Fibroblast of the aortic adventitia (primary cell): ENCODE measurements at places on chromosomes 2 and 18.

DNA sequence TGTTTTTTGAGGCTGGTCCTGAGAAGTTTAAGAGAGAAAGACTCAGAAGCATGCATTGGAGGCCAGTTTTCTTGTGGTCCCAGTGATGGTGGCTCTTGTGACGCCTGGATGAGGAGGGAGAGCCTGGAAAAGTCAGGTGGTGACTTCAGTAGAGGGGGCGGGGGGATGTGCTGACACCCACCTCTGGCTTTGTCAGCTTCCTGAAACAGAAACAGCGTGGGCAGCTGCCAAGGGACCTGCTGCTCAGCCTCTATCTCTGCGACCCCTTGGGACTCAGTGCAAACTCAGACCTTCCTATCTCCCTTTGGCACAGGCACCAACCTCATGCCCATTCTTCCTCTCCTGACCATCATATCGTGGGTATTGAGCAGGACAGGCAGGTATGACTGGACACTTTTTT, 6.4 kb downstream of the TGFBRAP1 start:
- DNase-seq, result no peak

DNA sequence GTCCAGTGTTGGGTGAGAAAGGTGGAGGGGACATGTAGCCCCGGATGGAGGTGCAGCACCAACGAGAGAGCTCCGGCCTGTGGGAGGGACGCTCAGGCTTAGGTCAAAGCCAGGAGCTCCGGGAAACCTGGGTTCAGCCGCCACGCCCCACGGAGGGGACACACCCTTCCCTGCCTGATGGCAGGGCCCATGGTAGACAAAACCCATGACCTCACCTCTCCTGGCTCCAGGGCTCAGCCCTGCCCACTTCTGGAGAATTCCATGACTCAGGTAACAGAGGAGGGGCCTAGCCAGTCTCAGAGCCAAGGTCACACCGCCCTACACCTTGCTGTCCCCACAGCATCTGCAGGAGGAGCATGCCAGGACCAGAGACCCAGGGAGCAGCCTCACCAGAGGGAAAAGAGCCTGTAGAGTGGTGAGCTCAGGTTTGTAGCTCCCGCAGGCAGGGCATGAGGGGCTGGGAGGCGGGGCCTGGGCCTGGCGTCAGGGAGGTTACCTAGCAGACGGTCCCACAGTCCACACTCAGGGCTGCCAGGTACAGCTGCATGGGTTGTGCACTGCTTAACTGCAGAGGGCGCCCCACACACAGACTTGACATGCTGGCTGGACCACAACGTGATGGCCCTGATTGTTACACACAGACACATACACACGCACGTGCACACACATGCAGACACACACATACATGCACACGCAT, 70.8 kb upstream of the SMAD7 start:
- peak; percentile 35 for DNase-seq

GRCh38 chr2:62787386-62787785, 81.9 kb downstream of the EHBP1 start:
- peak; percentile 59 for DNase-seq

- no peak for DNase-seq
Observed at GRCh38 chr2:169139145-169139544, 69.8 kb downstream of the DHRS9 start.

DNA sequence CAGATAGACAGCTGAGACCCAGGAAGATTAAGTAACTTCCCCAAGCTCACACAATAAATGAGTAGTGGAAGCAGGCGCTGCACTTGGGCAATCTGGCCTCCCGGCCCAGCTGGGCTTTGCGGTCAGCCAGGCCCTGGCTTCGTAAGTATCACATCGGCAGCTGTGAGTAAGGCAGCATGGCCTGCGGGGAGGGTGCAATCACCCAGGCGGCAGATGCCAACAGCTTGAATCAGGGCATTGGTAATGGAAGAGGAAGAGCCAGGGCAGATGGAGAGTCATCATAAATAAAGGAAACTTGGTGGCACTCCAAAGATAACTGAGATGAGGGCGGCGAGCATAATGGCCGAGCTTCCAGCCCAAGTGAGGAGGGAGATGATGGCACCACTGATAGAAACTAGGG, 217.9 kb upstream of the PID1 start:
- DNase-seq, result peak; percentile 9

- no peak for DNase-seq
Observed at GRCh38 chr18:57427429-57428201, 7.6 kb upstream of the ONECUT2 start.

DNA sequence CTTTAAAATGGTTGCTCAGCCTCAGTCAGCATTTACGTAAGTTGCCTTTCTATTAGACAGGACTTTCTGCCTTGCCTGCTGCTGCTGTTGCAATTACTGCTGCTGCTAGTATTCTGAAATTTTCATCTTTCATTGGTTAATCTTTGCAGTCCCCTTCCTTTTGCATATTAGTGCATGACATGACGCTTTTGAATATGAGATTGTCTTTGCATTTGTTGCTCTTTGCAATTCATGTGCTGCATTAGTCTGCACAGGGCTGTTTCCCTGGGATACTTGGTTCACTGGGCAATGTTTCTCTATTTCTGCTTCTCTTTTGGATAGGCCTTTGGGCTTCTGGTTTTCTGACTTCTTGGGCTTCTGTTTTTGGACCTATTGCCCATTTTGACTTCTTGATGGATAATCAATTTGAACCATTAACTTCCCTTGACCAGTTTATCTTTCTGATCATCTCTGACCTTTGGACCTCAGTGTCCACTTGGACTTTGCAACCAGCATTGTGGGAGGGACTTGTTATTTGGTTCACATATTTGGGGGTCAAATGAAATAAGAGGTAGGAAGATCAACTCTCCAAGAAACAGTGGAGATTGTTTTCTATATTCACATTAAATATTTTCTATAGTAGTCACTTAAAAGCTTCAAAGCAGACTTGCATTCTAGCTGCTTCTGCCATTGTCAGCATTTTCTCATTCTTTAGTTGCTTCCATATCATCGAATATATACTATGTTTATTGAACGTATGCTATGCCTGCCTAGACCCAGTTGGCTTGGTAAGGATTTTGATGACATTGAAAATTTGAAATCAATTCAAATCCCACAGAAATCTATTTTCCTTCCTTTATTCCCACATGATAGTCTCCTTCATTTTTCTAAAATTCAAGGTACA, 12.5 kb upstream of the BUB1 start:
- DNase-seq, result no peak

- no peak for DNase-seq
Observed at GRCh38 chr2:241948901-241949735, 79.6 kb downstream of the RTP5 start.

GRCh38 chr2:61721382-61721781, 132.5 kb downstream of the FAM161A start:
- no peak for DNase-seq

DNA sequence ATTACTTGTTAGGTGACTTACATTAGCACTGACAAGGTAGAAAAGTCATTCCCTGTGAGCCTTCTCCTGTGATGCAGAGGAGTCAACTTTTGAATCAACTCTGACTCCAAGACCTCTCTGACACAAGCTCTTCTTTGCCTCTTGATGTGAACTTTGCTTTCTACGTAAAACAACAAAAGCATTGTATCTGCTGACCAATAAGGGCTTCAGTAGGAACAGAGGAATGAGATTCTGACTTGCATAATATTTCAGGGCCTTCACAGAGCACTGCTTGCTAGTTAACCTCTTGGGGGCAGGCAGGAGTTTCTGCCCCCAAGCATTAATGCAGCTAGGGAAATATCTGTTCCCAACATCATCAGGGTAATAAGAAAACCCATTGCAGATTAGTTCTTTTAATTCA, 791.5 kb downstream of the BCL11A start:
- DNase-seq, result no peak

- DNase-seq, result no peak
Observed at GRCh38 chr2:207930747-207931146, 94.6 kb downstream of the PLEKHM3 start.

- no peak for DNase-seq
Observed at GRCh38 chr2:98822301-98823164, 91.6 kb upstream of the MGAT4A start.

GRCh38 chr2:143347271-143347695, 218.1 kb downstream of the ARHGAP15 start:
- no peak for DNase-seq

DNA sequence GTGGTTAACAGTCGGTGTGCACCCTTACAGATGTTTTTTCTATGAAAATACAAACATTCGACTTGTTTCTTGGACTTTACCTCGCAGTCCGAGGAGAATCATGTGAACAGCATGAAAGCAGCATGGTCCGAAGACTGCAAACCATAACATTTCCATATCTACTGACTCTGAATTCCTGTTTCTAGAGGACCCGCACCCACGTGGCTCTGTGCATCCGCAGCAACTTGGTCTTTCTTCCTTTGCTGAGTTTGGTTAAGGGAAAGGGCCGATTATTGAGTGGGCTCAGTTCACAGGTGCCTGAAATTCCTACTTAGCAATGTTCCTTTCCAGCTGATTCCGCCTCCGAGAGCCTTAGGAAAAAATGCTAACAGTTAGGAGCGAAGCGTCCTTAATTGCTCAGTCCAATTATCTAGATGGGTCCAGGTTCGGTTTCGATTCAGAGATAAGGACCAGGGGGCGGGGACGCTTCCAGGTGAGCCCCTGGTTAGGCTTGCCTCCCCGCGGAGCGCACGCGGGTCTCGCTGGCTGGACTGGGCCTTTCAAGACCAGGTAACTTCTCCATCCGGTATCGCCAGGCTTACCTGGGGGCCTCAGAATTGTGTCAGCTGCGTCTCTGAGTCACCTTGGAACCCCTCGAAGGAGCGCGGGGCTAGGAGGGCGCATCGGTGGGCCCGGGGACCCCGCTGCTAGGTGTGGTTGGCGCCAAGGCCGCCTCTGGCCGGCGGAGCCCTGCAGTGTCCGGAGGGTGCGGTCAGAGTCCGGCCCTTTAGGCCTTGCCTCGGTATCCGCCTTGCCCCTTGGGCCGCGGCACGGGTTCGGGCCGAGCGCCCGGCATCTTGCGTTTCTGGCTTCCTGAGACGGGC, 1.1 kb upstream of the B3GNT2 start:
- DNase-seq, result no peak

DNA sequence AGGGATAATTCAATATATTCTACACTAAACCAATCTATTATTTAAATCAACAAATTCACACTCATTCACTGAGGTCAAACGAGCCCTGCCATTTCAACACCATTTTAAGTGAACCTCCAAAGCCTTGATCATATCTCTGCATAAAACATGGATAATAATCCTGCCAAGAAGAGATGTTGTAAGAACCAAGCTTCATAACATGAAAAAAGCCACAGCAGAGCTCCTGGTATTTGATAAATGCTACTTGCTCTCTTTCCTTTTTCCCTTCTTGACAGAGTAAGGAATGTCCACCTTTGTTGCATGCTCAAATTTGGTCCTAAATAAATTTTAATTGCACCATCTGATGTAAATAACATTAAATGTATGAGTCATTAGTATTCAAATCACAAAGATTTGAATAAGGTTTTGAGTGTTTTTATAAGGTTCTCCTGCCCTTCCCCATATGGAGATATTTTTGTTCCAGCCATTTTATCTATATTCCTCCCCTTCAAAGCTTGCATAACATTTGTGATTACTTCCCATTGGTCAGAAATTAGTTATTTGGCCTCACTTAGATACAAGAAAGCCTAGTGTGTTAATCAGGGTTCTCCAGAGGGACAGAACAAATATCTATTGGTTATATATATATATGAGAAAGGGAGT, 318.8 kb downstream of the RND3 start:
- DNase-seq, result peak; percentile 84

- DNase-seq, result no peak
Observed at GRCh38 chr2:68912111-68912510, 40.6 kb downstream of the GKN2 start.

DNA sequence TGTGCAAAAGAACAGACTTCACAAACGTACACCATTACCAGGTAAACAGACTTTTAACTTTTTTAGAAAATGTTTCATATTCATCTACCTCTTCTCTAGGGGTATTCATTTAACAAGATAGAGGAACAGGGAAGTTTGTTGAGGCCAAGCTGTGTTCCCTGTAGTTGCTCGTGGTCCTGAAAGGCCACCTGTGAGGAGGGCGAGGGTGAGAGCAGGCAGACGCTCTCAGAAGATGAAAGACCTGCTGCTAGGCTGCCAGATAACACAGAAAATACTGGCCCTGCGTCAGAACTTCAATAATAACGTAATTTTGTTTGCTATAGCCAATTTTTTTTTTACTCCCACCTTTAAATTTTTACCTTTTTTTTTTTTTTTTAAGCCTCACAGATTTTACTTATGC, 42.0 kb downstream of the SOCS6 start:
- DNase-seq, result no peak

GRCh38 chr18:35577045-35577848, 4.3 kb upstream of the GALNT1 start:
- no peak for DNase-seq

DNA sequence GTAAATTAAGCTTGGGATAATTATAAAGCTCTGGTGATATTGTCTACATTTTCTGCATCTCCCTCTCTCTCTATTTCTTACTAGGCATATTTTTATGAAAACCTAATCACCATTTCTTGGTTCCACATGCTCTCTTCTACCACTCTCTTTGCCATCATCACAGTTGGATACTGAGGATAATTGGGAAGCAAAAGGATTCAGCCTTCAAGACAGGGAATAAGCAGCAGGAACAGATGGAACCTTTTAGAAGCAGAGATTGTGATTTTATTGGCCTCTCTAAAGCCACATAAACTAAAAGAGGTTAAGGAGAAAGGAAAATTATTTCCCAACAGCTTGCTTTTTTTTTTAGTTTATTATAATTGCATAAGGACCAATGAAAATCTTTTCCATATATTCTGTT, 226.3 kb upstream of the SPHKAP start:
- no peak for DNase-seq

DNA sequence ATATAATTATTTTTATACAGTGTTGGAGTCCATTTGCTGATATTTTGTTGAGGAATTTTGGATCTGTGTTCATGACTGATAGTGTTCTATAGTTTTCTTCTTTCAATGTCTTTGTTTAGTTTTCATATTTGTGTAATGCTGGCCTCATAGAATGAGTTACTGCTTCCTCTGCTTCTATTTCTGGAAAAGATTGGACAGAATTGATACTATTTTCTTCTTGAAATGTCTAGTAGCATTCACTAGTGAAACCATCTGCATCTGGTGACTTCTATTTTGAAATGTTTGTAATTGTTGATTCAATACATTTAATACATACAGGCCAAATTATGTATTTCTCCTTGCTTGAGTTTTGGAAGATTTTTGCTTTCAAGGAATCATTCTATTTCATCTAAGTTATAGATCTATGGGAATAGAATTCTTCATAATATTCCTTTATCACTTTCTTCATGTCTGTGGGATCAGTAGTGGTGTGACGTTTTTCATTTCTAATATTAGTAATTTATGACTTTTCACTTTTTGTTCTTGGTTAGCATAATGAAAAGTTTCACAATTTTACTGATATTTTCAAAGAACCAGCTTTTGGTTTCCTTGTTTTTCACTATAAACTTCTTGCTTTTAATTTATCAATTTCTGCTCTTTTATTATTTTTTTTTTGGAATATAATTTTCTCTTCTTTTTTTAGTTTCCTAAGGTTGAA, 509.9 kb upstream of the VRK2 start:
- no peak for DNase-seq

GRCh38 chr2:151891566-151892194, 63.5 kb upstream of the ARL5A start:
- DNase-seq, result no peak

- DNase-seq, result peak; percentile 57
Observed at GRCh38 chr2:149561309-149561926, 26.2 kb downstream of the MMADHC start.

- no peak for DNase-seq
Observed at GRCh38 chr2:216850665-216851322, 9.1 kb downstream of the TNP1 start.

- no peak for DNase-seq
Observed at GRCh38 chr2:48617618-48618017, at the start of gene GTF2A1L. Gene GTF2A1L, plus strand, starts transcription at chr2:48617856. Its CDS starts 19 bp downstream, at chr2:48617875.
